ENCODE measurements at places on chromosomes 4 and X.

DNA sequence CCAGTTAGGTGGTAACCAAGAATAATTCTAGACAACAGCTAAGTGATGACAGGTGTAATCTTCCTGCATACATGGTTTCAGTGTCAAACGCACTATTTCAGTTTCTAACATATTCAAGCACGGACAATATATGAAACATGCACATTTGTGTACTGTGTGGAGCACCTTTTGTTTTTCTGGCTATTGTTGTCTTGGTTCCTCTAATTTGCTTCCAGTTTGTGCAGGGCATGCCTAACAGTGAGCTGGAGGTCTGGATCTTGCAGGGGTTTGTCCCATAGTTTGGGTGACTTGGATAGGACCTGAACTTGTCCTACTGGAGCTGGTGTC, 70.5 kb upstream of the TBC1D9 start:
- no peak for DNase-seq

DNA sequence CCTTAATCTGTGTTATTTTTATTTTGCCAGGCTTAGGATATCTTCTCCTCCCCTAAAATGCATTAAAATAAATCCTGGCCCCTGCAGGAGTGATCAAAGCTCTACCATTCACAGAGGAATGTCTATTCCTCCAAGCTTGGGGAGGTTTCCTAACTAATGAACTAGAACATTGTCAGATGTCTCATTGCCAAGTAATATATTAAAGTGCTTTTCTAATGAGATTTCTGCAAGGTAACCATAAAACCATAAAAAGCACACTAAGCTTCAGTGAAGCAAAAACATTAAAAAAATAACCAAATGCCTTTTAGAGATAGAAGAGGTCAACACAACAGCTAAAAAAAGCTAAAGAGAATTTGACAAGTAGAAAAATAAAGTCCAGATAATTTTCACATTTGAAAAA, 34.8 kb downstream of the IGFBP7 start:
- DNase-seq = no peak

DNA sequence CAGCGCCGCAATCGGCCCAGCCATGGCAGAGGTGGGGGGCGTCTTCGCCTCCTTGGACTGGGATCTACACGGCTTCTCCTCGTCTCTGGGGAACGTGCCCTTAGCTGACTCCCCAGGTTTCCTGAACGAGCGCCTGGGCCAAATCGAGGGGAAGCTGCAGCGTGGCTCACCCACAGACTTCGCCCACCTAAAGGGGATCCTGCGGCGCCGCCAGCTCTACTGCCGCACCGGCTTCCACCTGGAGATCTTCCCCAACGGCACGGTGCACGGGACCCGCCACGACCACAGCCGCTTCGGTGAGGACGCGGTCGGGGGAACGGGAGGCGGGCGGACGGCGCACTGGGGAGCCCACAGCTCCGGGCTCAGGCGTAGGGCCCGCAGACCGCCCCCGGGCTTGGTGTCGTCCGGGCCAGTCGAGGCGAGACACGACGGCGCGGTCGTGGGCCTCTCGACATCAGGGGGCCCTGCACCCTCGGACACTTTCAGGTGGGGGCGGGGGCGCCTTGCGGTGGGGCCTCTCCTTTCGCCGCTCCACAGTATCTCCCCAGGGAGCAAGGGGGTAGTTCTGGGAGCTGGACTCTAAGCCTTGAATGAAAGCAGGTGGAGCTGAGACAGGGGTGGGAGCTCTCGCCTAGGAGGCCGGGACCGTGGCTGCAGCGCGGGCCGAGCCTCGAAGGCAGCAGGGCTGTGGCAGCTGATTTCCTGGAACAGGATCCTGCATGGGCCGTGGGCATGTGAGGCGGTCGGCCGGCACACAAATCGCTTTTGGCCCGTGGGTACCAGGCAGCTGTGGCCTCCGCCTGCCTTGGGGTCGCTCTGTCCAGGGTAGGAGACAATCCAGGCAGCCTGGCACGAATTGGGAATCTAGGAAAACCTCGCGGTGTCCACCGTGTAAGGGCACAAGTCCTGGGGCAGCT, 722 bp downstream of the FGF16 start:
- DNase-seq = no peak

GRCh38 chrX:136909119-136909705, 28.7 kb upstream of the RBMX start:
- peak; percentile 84 for DNase-seq

DNA sequence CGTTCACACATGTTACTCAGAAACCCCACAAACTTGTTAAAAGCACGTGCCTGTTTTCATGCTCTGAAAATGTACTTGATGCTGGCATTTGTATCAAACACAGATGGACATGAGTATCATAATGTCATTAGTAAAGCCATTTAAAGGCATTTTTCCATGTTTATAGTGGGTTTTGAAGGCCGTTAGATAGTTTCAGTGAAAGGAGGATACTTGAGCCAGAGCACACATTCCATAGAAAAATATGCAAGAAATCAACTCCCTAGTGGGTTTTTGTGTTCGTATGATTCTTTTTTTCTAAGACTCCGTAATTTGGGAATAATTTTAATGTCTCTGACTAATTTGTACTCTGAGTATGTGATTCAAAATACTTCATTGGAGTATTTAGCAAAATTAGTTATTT, 216.2 kb upstream of the BMP3 start:
- DNase-seq = no peak

DNA sequence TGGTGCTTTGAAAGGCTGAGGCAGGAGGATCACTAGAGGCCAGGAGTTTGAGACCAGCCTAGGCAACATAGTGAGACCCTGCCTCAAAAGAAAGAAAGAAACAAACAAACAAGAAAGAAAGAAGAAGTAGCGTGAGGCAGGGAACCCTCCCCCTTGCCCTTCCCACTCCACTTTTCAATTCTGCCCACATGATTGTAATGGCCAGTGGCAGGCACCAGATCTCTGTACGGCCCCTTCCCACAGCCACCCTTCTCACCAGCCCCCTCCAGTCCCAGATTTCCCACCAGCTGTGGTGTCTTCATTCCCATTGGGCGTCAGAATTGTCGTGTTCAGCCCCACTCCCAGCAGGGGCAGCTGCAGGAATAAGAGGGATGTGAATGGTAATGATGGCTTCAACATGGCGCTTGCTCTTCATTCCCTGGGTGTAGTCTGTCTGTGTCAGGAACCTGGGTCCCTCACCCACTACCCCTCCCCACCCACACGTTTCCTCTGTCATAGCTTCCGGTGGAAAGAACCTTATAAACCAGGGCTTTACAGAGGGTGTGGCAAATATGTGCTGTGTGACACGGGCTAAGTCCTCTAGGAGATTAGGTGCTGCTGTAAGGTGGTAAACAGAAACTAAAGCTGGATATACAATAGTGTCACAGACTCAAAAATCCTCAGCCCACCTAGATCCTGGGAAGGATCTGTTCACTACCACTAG, at the start of gene IL2RG:
Gene IL2RG, minus strand, starts transcription at position 437 of the 703 bp plus-strand sequence. Its CDS starts 38 bp downstream, at position 399.
- peak; percentile 66 for DNase-seq

- no peak for DNase-seq
Observed at GRCh38 chr4:17060230-17060629, 161.8 kb upstream of the LDB2 start.

GRCh38 chr4:169658975-169659715, 38.8 kb downstream of the CLCN3 start:
- peak; percentile 16 for DNase-seq

DNA sequence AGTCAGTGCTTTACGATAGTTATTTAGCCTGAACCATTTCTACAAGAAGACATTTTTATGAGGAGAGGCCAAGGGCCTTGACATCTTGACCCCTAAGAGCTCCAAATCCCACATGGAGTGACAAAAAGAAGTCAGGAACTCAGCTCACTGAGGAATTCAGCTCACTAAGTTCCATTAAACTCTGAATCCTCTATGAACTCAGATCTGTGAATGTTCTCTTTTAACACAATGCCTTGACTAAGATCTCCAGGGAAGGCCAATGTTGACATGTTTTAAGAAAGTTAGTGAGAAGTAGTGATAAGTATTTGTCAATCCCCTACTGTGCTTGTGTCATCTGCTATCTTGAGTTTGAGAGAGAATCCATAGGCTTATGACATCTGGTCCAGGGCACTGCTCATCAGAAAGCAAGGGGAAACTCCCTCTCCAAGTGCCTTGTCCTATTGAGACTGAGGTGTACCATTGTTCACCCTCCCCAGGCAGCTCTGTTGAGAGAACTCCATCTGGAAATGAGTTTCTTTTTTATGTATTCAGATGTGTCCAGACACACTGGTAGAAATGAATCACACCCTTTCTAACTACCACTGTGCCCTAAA, 68.7 kb upstream of the PCDH19 start:
- DNase-seq = no peak

GRCh38 chr4:3079694-3080123, 5.2 kb downstream of the HTT start:
- peak; percentile 54 for DNase-seq

DNA sequence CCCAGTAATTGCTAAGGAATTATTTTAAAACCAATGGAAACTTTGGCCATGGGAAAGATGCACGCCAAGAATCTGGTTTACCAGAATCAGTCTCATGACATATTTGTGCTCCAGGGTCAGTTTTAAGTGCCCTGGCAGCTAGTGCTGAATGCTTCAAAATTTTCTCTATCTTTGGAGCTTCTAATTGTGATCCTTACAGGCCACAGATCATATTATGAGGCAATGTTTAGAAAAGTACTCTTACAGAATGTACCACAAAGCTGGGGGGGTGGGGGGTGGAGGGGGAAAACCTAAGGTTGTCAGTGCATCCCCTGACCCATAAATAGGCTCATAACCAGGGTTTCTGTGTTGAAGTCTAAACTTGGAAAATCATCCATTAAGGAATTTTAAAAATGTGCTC, 514.5 kb downstream of the INPP4B start:
- DNase-seq = no peak

DNA sequence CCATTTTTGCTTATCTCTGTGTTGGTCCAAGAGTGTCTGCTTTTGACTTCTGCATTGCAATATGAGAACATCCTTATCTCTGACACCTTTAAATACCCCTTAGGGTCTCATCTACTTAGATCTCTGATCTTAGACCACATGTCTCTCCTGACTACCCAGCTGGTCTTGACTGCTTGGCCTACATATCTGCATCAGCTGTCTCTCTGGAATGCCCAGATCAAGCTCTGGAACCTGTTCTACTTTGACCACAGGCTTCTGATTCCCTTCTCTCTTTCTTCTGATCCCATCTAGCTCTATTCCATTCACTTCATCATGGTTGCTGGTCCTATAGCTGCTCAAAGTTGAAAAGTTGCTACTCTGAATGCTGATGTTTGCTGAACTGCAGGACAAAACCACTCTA, 301.2 kb downstream of the MAPK10 start:
- no peak for DNase-seq

DNA sequence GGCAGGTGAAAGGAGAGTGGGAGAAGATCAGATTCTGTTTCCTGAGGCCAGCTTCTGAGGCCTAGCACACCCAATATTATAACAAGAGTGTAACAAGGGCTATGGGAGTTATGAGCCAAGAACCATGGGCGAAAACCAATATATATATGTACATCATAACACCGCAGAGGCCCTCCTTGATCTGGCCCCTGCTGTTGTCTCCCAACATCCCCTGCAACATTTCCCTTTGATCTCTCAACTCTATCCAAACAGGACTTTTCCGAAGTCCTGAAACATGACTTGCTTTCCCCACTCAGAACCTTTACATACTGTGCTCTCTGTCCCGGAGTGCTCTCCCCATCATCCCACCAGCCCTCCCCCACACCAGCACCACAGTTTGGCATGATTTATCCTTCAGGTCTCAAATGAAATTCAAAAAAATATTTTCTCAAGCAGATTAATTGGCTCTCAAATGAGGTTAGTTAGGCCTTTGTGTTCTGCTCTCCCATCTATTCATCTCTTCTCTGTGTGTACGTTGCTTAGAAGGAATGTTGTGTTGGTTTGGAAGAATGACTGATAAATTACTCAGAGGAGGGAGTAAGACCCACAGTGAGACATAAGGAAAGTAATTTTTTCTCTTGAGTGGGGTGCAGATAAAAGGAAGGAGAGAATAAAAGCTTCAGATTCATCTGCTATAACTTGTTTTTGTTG, 58.1 kb upstream of the SMIM10 start:
- DNase-seq = no peak

GRCh38 chrX:63764946-63765345, 20.1 kb downstream of the ARHGEF9 start:
- DNase-seq = no peak

DNA sequence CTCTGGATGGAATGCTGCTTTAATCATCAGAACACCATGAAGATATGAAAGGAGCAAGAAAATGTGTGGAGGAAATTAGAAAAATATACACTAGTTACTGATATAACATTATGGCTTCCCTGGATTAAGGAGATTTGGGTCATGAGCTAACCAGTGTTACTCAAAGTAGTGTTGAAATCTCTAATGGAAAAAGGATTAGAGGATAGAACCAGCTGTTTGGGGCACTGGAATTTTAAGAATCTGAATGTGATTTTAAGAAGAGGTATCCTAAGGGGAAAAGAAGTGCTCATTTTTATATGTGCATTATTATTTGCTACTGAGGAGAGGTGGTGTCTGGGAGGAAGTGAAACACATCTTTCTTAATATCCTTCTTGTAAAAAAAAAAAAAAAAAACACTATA, 164.1 kb upstream of the PPARGC1A start:
- DNase-seq = no peak

GRCh38 chr4:115515772-115516171, 402.4 kb upstream of the NDST4 start:
- peak; percentile 13 for DNase-seq

GRCh38 chr4:179698321-179698720, 2256.1 kb upstream of the AGA start:
- DNase-seq = no peak

DNA sequence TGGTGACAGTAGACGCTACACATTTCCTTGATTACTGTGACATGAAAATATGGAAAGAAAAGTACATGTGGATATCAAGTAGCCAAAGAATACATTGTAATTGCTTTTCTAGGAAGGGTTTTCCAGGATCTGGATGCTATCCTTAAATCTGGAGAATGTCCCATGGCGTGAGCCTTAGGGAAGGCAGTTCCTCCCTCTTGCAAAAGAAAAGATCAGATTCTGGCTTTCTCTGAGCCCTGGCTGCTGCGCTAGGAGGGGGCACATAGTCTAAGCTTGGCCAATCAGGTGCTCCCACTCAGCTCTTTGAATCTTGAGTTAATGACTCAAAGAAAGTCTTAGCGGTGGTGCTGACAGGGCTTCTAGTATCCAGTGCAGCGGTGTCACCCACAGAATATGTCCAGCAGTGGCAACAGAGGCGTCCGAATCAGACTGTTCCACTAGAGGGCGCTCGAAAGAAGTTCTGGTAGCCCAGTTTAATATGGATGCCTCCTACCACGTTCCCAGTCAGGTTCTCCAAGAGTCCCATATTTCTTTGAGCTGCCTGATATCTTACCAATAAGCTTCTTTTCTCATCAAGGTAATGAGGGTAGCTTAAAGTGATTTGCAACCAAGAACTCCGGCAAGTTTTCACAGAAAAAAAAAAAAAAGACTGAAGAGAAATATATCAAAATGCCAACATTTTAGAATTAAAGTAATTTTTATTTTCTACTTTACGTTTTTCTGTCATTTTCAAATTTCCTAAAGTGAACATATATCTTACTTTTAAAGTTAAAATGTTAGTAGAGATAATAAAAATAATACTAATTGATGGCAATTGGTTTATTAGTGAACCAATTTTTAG, 213.4 kb upstream of the S100G start:
- peak; percentile 82 for DNase-seq

DNA sequence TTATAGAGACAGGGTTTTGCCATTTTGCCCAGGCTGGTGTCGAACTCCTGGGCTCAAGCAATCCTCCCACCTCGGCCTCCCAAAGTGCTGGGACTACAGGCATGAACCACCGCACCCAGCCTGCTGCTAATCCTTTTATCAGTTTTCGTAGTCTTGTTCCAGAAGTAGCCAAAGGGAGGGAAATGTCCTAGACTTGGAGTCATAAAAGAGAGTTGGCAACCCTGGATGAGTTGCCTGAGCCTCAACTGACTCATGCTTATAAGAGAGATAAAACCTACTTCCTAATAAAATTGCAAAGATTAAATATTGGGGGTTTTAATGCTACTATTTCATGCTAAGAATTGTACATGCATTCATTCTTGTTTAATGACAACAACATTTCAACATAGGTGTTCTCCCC, 44.3 kb downstream of the CD40LG start:
- DNase-seq = no peak
